Effector memory CD8-positive, alpha-beta T cell (primary cell): ENCODE measurements at places on chromosomes 2 and 18.

- no peak for DNase-seq
These were observed 588.2 kb downstream of the IRS1 start for GRCh38 chr2:226211439-226211838.

- no peak for DNase-seq
These were observed 29.4 kb downstream of the PDCL3 start for GRCh38 chr2:100592226-100592625.

DNA sequence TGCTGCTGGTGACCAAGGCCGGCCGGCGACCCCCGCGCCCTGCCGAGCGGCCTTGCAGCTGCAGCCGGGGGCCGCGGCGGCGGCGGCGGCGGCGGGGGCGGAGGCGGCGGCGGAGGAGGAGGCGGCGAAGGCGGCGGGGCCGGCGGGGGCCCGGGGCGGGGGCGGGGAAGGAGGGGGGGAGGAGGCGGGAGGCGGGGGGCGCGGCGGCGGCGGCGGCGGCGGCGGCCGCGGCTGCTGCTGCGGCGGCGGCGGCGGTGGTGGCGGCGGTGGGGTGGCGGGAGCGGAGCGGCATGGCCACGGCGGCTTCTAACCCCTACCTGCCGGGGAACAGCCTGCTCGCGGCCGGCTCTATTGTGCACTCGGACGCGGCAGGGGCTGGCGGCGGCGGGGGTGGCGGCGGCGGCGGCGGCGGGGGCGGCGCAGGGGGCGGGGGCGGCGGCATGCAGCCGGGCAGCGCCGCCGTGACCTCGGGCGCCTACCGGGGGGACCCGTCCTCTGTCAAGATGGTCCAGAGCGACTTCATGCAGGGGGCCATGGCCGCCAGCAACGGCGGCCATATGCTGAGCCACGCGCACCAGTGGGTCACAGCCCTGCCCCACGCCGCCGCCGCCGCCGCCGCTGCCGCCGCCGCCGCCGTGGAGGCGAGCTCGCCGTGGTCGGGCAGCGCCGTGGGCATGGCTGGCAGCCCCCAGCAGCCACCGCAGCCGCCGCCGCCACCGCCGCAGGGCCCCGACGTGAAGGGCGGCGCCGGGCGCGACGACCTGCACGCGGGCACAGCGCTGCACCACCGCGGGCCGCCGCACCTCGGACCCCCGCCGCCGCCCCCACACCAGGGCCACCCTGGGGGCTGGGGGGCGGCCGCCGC lies 1.5 kb downstream of the POU3F3 start:
- no peak for DNase-seq

- DNase-seq, result no peak
These were observed 261.2 kb downstream of the STK39 start for GRCh38 chr2:167986223-167986622.

DNA sequence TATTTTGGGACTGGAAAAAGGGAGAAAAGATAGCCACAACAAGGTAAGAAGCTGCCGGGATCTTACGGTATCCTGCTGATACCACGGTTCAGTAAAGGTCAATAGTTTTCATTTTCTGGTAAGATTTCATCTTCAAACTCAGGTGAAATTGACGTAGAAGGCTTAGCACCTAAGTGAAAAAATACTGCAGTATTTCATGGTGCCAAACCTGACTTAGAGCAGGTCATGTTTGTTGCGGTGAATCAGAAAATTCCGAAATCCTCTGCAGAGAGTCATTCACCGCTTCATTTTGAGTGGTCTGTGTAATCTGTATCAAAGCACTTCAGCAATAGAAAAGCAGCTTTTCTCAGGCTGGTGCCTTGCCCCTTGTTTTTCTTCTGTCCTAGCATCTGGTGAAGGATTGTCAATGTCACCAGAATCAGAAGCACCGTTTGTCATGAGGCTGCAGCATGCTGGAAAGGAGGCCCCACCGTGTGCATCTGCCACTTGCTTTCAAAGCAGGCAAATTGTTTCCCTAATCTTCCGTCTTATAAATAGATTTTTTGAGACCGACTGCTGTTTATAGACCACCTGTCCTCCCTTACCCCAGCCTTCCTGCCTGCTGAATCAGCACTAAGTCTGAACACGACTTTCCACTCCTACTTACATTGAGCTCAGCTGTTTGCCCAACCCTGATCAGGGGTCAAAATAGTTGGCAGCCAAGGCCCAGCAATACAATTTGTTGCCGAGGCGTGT lies 156.3 kb downstream of the EML6 start:
- no peak for DNase-seq

DNA sequence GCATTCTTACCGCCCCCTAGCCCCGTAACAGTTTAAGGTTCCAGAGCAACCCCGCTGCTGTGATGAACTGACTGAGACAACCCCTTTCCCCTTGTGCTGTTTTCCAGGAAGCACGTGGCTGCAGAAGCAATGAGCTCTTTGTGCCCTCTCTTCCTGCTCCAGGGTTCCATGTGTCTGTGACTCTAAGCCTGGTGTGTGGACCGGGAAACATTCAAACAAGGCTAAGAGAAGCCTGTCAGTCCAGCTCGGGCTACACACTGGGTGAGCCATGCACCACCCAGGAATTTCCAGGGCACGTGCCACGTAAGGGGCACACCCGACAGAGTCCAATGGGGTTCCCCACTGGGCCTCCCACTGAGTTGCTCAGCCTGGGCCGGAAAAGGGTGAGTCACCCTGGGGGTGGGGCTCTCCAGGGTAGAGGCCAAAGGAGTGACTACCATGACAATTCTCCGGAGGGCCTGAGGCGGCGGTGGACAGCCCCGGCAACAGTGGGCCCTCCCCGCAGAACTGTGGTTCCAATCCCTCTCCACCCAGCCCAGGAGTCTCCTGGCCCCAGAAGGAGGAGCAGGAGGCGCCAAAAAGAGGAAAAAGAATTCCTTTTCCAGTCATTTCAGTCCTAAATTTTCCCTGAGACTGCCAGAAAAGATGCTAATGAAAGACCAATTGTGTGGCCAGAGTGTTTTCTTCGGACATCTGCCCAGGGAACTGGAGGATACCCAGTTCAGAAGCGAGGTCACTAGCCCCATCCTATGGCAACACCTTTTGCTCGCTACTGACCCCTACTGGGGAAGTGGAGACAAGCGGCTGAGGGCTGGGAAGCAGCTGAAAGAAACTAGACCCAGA lies 157.8 kb upstream of the SLC1A4 start:
- DNase-seq, result peak; percentile 87

DNA sequence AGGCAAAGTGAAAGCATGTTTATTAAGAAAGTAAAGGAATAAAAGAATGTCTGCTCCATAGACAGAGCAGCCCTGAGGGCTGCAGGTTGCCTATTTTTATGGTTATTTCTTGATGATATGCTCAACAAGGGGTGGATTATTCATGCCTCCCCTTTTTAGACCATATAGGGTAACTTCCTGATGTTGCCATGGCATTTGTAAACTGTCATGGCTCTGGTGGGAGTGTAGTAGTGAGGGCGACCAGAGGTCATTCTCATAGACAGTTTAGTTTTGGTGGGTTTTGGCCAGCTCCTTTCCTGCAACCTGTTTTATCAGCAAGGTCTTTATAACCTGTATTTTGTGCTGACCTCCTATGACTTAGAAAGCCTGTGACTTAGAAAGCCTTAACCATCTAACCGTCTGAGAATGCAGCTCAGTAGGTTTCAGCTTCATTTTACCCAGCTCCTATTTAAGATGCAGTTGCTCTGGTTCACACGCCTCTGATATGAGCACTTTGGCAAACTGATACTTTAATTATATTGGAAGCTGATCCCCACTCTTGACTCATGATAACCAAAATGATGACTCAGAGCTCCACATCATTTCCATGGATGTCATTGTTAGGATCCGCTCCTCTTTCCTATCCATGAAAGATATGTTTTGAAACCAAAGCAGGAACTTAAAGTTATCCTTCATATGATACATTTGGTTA lies 14.5 kb upstream of the ERMN start:
- no peak for DNase-seq

- no peak for DNase-seq
These were observed 38.8 kb downstream of the RRM2 start for GRCh38 chr2:10161206-10161931.

GRCh38 chr2:238220892-238221521 lies 17.5 kb upstream of the ILKAP start:
- DNase-seq, result no peak

DNA sequence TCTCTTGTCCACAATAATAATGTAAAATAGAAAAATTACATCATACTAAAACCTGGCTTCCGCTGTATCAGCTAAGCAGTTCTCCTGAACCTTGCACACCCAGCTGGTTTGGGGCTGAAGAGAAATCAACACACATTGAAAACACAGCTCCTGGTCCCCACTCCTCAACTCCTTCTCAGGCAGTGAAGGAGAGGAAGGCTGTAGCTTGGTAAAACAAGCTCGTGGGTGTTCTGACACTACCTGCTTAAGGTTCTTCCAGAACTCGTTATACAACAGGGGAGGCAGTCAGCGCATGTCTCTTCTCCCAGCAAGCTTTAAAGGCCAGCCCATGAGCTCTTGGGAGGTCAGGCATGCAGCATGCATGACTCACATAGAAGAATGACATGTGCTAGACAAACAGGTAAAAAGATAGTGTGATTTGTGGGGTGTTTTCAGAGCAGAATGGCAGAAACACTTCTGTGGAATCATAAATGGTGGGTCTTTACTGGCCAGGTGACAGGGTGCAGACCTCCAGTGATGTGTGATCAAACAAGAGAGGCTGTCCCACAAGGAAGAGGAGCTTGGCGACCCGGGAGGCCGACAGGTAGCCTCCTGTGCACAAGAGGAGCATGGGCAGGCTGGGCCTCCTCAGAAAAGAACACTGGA lies 69.1 kb downstream of the UXS1 start:
- no peak for DNase-seq

DNA sequence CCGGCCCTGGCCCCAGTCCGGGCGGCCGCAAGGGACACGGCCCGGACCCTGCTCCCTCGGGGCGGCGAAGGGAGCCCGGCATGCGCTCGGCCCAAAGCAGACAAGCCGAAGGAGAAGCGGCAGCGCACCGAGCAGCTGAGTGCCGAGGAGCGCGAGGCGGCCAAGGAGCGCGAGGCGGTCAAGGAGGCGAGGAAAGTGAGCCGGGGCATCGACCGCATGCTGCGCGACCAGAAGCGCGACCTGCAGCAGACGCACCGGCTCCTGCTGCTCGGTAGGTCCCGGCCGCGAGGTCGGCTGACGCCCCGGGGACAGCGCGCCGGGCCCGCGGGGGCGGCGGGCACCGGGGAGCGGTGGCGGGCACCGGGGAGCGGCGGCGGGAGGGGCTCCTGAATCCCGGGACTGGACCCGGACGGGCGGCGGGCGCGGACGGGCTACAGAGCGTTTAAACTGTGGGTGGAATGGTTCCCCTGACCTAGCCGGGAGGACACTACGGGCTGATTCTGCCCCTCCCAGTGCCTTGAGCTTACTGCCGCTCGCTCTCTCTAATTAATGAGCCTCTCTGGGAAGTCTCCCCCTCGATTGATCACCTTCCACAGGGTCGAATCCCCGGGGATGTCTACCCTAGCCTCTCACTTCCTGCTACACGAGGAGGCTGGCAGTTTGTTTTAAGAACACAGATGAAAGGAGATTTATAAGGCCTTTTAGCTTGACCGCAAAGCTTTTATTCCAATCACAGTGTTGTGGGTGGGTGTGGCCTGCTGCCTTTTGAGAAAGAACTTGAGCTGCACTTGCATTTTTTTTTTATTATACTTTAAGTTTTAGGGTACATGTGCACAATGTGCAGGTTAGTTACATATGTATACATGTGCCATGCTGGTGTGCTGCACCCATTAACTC lies 853 bp downstream of the GNAL start:
- DNase-seq, result no peak

DNA sequence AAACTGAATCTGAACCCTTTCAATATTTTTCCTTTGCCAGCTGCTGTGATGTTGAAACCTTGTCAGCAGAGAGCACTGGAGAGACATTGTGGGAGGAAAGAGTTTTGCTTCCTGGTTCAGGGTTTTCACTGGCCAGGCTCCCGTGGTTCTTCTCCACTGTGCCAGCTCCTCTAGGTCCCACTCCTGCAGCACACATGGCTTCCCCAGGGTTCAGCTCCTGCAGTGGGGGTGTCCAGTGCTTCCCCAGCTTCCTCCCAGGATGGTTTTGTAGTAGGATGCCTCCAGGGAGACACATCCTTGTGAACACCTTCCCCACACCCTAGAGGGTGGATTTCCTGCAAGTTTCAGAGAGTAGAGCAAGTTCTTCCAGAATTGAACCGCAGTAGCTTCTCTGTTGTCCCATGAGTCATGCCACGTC lies 24.0 kb upstream of the SULT1C3 start:
- DNase-seq, result no peak

GRCh38 chr2:98561018-98561417 lies 47.3 kb downstream of the COA5 start:
- DNase-seq, result no peak

DNA sequence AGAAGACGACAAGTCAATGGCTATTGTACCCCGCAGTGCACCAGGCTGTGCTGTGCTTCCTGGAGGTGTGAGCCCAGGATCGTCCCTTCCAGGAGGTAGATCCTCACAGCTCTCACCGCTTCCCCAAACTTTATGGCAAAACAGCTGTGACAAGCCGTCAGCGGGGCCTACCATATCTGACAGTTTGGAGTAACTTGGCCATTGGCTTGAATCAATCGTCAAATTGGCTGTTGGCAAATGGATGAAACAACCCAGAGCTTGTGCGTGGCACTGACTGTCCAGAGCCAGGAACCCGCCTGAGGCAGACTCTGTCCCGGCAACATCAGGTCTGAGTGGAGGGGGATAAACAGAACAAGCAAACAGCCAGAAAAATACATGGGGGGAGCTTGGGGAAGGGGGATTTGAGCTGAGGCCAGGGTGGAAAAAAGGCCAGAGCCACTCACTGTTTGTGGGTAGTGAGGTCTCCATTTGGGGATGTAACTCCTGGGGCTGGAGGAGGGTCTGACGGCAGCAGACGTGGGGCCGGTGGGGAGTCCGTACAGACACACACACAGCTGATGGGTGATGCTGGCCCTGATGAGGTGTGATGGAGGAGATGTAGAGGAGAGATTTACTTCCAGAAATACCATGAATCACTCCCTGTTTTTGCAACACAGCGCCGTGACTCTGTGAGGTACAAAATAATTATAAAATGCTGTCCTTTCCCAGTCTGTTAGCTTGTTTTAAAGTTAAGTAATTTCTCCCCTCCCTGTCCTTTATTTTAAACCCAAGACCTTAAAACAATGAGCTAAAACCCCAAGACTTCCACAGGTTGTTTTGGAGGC lies 174.8 kb downstream of the TWIST2 start:
- no peak for DNase-seq

DNA sequence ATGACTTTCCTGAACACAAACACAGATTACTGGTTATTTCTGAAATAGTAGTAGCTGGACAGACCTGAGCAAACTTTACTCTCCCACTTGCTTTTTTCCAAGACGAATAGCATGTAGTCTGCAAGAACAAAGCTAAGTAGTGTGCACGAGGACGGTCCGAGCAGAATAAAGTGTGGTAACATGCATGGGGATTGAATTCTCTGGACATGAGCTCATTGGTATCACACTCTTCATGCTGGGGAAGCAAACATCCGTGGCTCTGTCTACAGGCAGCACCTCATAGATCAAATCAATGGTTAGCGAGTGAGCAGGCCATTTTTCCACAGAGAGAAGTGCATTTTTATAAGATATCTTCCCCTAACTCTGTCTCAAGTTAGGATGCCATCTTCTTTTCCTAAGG lies 164.8 kb upstream of the STK17B start:
- DNase-seq, result no peak

GRCh38 chr2:121099329-121100290 lies 185.4 kb downstream of the TFCP2L1 start:
- DNase-seq, result no peak
